ENCODE measurements at places on chromosomes 12 and 14.

DNA sequence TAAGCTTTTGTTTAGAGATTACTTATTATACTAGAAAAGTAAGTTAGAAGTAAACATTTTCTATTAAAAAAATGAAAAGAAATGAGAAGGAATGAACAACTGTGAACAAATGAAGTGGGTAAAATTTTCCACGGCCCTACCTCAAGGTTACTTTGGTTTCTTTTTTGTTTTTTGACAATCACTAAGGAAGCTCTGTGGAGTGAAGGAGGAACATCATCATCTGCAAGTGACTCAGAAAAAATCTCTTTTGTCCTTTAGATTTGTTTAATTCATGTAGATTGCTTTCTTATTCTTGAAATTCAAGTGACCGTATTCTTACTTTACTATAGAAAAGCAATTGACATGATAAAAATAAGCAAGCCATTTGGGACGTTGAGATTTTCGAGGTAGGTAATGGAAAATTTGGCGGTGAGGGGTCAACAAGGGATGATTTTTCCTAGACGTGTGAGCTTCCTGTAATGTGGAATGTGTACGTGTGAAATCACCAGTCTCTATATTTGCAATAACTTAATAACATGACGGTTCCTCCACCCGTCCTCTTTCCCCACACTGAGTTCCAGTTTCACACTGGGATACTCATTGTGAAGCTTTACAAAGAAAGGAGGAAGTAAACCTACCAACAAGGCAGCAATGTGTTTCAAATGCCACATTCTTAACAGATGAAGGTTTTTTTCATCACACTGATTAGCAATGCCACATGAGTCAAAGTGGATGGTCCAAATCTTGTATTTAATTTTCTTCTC, 62.3 kb upstream of the EGLN3 start:
- DNase-seq, result peak; percentile 39

- DNase-seq, result no peak
Measured at GRCh38 chr12:94599189-94599588, 51.2 kb downstream of the TMCC3 start.

DNA sequence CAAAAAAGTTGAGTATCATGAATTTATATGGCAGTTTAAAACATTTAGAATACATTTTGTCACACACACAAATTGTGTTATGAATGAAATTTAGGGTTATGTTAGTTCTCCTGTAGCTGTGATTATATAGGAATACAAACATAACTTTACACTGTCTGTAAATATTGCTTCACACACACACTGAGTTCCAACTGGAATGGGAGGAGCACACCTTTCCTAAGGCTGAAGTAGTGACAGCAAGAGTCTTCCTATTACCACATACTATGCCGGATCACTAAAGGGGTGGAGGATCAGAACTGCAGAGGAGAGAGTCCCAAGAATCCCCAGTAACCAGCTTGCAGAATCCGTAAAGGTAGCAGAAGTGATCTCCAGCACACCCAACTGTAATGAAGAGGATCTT, 63.7 kb downstream of the DNAI7 start:
- no peak for DNase-seq

GRCh38 chr12:92124689-92125029, 21.0 kb downstream of the BTG1 start:
- DNase-seq, result no peak

- DNase-seq, result peak; percentile 54
Measured at GRCh38 chr12:1099158-1099557, 108.1 kb downstream of the ERC1 start.

DNA sequence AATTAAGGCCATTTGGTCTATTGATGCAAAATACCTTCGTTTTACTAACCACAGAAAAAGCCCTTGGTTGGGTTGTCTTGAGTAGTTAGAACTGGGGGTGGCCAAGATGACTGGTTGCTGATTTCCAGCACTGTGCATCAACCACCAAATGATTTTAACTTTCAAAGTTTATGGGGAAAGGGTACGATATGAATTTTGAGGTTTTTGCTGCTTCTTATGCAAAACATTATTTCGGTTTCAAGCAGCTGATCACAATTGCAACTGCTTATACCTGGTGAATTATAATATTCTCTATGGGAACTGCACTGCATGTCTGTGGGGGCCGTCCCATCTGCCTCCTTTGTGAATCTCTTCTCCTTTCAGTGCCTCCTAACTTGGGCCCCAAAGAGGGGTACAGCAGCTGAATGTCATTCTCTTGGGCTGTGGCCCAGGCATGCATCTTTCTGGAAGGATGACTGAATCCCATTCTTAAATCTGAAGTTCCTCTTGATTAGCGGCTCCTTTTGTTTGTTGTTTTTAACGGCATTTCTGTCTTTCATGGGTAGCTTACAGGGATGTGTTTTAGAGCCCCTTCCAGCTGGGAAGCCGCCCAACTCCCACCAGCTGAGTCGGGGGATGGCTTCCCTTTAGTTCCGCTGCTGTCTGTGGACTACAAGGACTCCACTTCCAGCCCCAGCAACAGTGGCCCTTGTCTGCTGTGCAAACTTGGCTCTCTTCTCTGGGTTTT, 479.8 kb downstream of the ZFP36L1 start:
- DNase-seq, result peak; percentile 86

DNA sequence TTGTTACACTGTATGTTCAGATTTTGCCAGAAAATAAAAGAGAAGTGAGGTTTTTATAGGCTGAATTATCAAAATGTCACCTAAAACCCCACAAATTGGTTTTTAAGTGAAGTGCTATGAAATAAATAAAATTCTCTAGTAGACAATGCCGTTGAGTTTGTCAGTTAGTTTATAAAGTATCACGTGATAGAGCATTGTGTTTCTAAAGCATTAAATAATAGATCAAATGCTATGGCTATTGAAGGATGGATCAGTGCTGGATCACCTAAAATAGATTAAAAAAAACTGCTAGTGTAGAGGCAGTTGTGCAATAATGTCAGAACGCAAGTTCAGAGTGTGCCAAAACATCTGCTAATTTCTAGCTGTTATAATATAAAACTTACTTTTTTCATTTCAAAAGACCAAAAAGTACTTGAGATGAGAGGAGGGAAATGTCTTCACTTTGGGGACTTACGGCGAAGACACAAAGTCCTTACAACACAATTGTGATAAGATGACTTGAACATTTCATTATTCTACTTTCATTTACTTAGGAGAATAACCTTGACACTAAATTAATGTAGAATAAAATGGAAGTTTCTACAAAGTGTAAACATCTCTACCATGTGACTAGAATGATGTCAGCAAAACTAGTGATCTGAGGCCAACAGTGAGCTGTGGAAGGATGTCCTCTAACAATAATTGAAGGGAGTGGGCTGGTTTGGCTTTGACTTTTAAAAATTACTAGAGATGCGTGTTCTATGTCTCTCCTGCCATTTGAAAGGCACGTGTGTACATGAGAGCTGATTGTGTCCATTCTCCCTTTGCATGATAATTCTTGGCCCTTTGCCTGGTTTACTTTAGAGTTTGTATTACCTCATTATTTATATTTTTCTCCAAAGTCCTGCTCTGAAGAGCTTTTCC, 154.4 kb upstream of the PDE3A start:
- no peak for DNase-seq

DNA sequence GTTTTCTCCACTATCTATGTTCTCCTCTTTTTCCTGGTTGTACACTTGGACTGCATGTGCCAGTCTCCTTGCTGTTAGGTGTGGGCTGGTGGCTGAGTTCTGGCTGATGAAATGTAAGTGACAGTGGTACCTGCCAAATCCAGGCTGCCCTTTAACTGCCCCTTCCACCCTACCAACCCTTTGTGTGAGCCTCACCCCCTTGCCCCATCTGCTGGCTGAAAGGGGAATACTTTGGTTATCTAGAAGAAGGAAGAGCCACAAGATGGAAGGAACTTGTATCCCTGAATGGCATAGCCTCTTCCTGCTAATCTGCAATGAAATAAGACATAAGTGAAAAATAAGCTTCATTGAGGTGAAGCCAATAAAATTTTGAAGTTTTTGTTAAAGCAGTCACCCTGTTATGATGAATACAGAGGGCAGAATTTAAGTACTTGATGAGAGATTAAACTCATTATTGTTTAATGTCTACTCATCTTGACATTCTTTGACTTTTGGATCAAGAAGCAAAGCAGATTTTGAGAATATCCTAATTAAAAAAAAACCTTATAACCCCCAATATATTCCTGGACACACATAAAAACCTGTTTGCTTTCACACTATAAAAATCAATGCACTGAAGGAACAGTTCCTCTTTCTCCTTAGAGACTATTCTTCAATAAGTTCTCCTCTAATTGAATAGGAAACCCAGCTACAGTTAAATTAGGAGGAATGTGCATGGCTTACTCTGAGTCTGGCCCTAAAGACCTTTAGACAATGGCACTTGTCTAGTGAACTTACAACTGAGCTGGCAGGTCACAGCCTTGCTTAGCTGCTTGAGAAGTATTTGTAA, 262.6 kb upstream of the BTG1 start:
- peak; percentile 59 for DNase-seq

- DNase-seq, result no peak
Measured at GRCh38 chr14:24411443-24412389, 12.9 kb downstream of the NYNRIN start.

GRCh38 chr14:97077253-97077653, 280.1 kb downstream of the VRK1 start:
- DNase-seq, result peak; percentile 24

GRCh38 chr14:87241018-87241768, 751.8 kb downstream of the GALC start:
- DNase-seq, result no peak

DNA sequence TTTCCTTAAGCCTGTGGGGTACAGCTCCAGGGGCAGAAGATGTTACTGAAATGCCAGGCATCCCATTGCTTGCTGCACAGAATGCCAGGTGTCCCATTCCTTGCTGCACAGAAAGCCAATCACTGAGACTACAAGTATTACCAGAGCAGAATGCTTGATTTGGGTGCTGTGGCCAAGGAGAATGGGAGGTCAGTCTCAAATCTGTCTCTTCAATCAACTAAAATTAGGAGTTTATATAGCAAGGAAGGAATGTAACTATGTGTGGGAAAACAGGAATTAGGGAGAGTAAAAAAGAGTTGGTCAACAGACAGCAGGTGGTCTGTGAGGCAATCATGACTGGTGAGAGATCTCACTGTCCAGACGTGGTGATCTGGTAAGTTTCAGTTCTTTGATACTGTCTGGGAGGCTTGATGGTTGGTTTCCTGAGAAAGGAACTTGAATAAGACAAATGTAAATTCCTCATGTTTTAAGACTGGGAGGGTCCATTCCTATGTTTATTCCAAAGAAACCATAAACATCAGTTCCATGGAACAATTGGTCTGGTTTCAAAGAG, 31.2 kb upstream of the VASH1 start:
- no peak for DNase-seq

- no peak for DNase-seq
Measured at GRCh38 chr14:81066672-81067071, 111.3 kb downstream of the TSHR start.

DNA sequence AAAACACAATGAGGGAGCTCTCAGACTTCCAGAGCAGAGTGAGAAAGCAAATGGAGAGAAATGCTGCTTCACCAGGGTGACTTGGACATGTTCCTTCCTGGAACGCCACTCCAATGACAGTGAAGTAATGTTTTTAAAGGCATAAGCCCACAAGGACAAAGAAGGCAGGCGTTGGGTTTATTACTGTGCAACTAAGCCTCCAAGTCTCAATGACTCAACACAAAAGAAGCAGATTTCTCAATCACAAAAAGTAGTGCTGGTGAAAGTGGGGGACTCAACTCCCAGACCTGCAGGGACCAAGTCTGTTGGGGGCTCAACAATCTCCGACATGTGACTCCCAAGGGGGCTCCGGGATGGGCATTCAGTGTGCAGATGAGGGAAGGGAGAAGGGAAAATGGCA, 505.2 kb downstream of the BCL11B start:
- DNase-seq, result no peak

DNA sequence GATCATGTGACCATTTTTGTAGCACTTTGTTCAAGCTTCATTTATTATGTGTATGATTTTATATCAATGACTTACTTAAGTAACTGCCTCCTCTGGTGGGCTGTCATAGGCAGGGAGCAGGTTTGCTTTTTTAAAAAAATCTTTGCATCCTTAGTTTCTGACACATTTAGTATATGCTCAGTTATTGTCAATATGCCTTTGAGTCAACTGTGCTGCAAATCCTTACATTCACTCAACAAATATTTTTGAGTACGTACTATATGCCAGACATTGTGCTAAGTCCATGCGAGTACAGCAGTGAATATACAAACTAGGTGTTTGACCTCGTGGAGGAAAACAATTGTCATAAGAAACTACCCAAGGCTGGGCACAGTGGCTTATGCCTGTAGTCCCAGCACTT, 4.4 kb upstream of the ANAPC5 start:
- no peak for DNase-seq

DNA sequence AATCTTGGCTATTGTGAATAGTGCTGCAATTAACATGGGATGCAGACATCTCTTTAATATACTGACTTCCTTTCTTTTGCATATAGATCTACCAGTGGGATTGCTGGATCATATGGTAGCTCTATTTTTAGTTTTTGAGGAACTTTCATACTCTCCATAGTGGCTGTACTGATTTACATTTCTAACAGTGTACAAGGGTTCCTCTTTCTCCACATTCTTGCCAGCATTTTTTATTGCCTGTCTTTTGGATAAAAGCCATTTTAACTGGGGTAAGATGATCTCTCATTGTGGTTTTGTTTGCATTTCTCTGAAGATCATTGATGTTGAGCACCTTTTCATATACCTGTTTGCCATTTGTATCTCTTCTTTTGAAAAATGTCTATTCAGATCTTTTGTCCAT, 8.4 kb downstream of the AMDHD1 start:
- DNase-seq, result no peak

GRCh38 chr12:89525305-89525823, 483 bp downstream of the POC1B start:
- no peak for DNase-seq

GRCh38 chr12:121297435-121297991, 1.0 kb upstream of the CAMKK2 start:
- DNase-seq, result peak; percentile 44

DNA sequence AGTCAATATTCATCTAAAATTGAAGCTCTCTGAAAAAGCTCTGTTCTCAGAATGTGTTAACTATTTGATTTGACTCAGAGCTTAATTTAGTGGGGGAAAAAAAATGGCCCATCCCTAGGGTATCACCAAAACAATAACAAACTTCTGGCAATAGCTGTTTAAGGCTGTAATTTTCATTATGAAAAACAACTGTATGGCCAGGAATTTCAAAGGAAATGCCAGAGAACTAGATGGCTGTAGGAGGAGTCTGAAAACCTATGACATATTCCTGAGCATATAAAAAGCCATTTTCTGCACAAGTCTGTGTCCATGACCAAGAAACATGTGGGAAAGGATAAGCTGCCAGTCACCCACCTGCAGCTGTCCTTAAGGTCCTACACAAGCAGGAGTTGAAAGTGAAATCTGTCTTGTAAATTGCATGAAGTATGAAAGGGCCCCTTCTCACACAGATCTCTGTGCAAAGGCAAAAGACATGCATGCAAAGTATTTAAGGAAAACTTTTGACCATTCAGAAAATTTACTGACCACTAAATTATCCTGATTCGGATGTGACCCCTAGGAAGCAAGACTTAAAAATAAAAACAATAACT, 299.1 kb downstream of the BTG1 start:
- DNase-seq, result no peak

DNA sequence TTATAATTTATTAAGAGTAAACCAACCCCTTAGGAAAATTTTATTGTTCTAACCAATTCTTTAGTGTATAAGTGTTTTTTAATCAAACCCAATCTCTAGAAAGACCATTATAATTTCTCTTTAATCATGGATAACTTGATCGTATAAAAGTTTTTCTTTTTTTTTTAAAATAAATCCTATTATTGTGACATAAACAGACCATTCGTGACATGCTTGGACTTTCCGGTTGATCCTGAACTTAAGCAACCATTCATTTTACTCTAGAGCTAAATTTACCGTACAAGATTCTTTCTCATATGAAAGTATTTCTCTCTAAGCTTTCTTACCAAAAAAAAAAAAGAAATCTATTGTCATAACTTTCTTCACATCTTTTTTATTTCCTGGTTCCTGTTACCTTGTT, 32.6 kb upstream of the SLC38A4 start:
- no peak for DNase-seq

Data from GM06990 (cell line).